Choroid plexus epithelial cell (primary cell): ENCODE measurements at places on chromosomes 7 and 10.
A peak's percentile ranks its signal among the peaks of the same experiment; 100 is the strongest.

DNA sequence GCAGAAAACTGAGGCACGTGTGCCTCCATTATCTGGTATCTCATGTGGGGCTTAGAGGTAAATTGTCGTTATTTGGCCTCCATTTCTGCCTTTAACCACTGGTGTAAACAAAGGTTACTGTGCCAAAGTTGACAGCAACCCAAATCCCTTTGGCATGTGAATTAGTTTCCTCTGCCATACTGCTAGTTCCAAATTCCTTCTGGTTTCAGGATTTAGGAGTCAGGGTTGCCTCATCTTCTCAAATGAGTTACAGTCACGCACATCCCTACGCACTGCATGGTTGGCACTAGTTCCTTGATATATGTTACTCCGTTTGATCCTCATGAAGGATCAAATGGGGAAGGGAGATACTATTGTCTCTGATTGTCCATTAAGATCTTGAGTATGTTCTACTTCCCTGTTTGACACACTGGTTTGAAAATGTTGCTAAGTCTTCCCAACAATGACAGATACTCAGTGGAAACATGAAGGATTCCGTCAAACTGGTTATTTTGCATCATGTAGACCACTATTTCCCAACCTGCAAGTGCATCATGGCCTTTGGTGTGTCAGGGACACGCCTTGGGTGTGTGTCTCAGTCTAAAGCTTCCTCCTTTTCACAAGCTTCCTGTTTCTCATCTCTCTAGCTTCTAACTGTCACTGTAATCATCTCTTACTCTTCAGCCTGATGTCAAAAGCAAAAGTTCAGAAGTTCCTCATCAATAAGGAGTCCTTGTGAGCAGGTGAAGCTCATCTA lies at the start of gene LIPN:
LIPN (plus strand) TSS at position 655 of the 736 bp plus-strand sequence. CDS start 1,386 bp downstream, outside the sequence.
- DNase-seq, result no peak

DNA sequence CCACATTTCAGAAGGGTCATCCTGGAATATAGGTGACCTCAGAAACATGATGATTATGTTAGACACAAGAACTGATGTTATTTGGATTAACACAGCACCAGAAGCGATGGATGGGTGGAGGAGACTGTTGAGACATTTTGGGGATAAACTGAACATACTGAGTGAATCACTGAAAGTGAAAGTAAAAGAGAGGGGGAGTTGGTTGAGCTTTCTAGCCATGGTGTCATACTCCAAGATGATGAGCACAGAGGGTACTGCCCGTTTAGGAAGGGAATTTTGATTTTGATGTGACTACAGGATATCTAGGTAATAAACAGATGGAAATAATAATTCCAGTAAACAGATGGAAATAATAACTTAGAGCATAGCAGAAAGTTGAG lies 248.0 kb upstream of the NPY start:
- no peak for DNase-seq

- peak; percentile 80 for DNase-seq
These were observed 5.1 kb downstream of the LDB1 start for GRCh38 chr10:102114861-102115618.

DNA sequence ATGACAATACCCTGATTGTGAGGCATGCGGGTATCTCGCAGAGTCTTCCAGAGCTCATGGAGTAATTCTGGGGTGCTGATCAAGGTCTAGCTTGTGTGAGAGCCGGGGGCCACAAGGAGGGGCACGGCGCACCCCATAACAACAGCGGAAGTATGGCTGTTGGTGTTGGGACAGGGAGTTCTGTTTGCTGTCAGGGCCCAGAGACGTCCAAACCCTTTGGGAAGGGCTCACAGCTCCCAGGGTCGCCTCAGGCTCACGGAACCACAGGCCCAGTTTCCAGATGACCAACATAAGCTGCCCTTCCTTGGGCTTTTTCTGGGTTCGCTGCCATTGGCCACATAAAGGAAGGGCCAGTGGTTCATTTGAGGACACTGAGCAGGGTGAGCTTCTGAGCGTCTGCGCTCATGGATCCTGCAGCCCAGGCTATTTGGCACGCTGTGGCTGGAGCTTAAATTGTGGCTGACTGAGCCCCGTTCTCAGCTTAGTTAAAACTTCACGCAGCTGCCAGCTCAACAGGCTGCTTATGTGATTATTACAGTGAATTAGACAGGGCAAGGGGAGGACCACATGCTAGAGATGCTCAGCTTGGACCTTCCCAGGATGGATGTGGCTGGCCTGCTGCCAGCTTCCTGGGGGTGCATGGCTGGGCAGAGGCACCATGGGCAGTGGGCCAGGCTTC lies 92.3 kb downstream of the DNAJB6 start:
- no peak for DNase-seq

- DNase-seq, result peak; percentile 67
These were observed 167.0 kb downstream of the FANK1 start for GRCh38 chr10:126063353-126063791.

GRCh38 chr7:55348502-55348901 lies 16.6 kb upstream of the LANCL2 start:
- DNase-seq, result peak; percentile 60

- DNase-seq, result no peak
These were observed 199.8 kb downstream of the JCAD start for GRCh38 chr10:29859521-29860130.

GRCh38 chr7:130425796-130426195 lies 15.0 kb downstream of the CEP41 start:
- no peak for DNase-seq

GRCh38 chr7:26853788-26854393 lies 10.5 kb downstream of the SKAP2 start:
- DNase-seq, result peak; percentile 64

GRCh38 chr7:134121632-134122139 lies 5.5 kb upstream of the LRGUK start:
- DNase-seq, result no peak

DNA sequence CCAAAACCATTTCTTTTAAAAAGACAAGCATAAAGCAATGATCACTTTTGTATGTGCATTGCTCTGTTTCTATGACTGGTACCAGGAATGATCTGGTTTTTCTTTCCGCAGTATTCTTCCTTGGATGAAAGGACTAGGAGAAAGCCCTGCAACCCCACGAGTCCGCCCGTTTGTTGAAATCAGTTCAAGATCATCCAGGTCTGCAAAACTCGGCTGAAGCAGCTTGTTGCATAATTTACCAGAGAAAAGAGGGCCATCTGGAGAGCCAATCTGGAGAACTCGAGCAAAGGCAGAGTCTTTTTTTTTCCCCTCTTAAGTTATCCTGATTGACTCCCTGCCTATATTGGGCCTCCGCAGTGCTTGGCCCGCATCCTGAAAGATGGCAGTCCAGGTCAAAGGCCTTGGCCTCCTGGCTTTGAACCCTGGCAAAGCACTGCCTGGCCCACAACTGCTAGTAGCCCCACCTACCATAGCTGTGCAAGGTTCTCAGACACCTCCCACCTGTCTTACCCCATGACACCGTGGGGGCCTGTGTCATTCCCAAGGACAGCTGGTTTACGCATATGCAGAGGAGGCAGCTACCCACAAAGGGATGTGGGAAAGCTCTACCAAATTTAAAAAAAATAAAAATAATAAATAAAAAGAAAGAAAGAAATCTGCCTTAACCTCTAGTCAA lies 572.2 kb downstream of the INHBA start:
- DNase-seq, result no peak

DNA sequence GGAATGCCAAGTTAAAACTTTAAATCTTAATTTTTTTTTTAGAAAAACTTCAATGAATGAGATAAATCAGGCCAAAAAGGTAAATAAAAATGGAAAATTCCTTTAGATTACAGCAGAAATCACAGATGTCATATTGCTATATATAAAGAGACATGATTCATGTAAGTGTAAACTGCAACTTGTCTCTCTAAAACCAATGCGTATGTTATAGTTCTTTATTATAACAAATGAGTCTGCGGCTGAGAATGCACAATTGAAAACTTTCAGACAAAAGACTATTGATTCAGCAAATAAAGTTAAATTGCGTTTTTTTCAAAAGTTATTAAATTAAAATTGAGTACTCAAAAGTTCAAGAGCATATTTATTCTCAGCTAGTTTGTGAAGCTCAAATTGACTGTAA lies 425.3 kb downstream of the PARD3 start:
- no peak for DNase-seq

- no peak for DNase-seq
These were observed 102.5 kb upstream of the RPA3 start for GRCh38 chr7:7820939-7821338.

DNA sequence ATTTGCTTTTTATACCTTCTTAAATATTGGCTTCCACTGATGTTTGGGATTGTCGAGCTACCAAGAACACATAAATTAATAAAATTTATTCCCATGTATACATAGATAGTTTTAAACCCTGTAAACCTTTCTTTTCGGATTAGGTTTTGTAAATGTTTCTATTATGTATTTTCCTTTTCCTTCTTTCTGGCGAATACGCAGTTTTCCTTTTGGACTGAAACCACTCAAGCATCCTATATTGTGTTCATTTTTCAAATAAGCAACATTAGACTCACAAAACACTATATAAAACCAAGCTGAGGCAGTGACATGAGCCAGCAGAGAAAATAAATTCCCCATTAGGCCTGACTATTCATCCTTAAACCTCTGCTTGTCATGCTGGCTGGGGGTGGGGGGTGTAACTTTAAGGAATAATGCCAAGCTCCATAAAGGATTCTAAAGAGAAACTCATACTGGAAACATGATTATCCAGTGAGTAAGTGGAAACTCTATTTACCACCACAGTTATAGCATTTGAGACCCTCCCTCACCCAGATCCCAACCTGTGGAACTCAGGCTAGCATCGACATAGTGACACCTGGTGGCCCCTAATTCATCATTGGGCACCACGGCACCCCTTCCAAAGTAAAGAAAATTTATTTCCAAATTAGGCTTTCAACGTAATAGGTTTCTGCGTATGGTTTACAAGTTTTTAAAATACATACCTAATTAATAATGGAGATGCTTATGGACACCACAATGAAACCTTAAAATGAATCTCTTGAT lies 86.5 kb upstream of the CELF2 start:
- no peak for DNase-seq

GRCh38 chr7:12315049-12315448 lies 88.6 kb downstream of the VWDE start:
- peak; percentile 32 for DNase-seq

DNA sequence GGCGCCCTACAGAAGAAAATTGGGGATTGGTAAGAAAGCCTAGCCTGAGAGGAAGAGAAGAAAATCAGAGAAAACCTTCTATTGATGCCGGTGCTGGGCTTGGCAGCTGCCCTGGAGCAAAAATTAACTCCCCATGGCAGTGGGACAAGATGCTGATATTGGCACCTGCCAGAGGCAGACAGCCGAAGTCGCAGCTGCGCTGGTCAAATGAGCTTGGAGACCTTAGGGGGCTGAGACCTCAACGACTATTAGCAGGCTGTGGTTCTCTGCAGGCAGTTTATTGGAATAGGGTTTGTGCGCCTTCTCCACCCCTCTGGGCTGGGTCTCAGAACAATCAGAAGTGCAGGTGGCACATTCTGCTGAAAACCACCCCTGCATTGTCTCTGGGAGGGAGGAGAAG lies 213.7 kb downstream of the GFRA1 start:
- no peak for DNase-seq

GRCh38 chr10:121553511-121554264 lies 44.6 kb downstream of the FGFR2 start:
- DNase-seq, result no peak

DNA sequence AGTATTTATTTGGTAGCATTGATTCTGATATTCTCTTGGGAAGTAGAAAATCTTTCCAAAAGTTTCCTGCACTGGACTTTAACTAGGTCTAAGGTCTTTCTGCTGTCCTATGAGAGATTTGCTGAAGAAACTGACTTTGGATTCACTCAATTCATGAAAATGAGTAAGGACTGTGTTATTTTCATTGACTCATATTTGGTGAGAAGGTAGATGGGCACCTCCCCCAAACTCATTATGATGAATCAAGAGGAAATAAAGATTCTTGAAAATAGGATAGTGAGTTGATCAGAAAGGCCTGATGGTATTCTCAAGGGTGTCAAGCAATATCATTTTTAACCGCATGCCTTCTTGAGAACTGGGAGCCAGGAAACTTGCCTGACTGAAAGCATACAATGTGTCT lies 110.3 kb downstream of the RNF133 start:
- DNase-seq, result peak; percentile 13

DNA sequence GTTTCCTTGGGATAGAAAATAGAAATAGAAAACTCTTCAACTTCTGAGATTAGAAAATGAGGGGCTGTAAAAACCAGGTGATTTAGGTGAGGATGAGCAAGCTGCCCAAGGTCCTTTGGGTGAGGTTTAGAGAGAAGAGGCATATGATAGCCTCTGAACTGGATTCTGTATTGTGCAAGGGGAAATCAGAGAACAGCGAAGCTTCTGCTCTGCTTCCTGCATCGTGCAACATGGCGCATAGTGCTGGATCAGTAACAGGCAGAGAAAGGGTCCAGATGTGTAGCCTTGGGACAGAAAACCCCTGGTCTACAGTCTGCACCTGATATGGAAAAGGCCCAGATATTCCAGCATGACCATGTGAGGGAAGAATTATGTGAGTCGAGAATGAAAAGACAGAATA lies 121.7 kb downstream of the MBL2 start:
- DNase-seq, result no peak

DNA sequence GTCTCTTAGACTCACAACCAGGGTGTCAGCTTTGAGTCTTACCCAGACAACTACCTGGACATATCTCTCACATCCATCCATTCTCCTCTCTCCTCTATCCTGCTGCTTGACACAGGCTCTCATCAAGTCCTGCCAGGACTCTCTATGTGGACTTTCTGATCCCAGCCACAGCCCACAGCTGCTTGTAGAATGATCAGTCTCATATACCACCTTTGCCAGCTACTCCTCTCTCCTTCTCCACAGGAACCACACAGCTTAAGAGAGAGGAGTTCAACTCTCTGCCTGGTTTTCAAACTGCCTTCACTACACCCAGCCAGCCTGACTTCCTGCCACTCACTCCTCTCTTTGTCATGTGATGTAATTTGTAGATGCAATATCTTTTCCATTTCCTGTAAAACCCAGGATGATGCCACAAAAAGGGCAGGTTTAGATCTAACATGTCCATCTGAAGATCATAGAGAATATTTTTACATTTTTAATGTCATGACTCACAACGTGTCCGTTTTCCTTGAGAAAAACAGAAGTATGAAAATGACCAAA lies 154.0 kb downstream of the RAB11FIP2 start:
- no peak for DNase-seq

- peak; percentile 68 for DNase-seq
These were observed 12.0 kb upstream of the AKR1B1 start for GRCh38 chr7:134470864-134471263.

DNA sequence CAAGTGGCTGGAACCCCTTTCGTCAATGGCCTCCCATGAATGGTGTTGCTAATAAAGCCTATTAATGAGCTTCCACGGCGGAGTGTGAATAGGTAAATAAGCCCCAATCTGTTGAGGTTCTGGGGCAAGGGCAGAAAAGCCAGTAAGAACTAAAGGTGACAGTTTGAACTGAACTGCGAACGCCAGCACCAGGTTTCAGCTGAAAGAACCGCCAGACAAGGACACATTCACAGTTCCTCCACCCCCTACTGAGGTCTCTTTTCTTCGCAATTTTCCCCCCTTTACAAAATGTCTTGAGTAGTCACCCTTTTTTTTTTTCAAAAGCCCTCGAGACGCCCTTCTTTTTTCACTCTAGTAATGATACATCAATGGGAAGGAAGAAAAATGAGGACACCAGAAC lies 2.4 kb upstream of the FGFR2 start:
- no peak for DNase-seq
